ENCODE measurements at places on chromosomes 11 and 22. TPM values are rescaled to one million over a fixed set of nuclear protein-coding genes. Genes with fewer than 3 reads are reported as not detected.

The MICAL2 gene
- total RNA-seq: 393 TPM

DNA sequence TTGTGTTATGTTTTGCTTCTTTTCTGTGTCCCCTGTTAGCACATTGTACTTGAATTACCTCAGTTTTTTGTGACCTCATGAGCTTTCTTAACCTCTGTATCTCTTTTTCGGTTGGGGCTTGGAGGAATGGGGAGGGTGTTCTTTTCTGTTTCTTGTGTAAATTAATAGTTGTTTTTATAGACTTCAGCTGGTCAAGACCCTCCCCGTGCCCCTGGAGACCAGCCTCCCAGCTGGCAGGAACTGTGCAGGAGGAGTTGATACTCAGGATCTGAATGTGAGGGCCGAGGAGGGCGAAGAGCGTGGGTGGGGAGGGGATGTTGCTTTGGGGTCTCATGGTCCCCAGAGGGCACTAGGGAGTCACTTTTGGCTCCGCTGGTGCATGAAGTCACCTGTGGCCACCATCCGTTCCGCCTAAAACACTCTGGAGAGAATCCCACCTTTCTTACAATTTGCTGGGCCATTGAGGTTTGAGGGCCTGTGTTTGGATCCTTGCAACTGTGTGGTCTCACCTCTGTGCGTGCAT, 44.3 kb upstream of the NNMT start:
- H3K36me3 ChIP-seq: peaks cover 33% of the 10 kb centered on the region
- DNase-seq: no peak
- no peak overlapping the region for H3K27ac ChIP-seq
- peaks cover 4% of the 10 kb centered on the region for H3K27me3 ChIP-seq

- H3K4me3 ChIP-seq: no peak overlapping the region
- H3K27ac ChIP-seq: no peak overlapping the region
- H3K4me1 ChIP-seq: peaks cover 33% of the 10 kb centered on the region
- H3K36me3 ChIP-seq: peaks cover 5% of the 10 kb centered on the region
- no peaks in the 10 kb centered on the region for H3K27me3 ChIP-seq
These were observed 7.3 kb downstream of the RSF1 start for GRCh38 chr11:77813256-77813655.

DNA sequence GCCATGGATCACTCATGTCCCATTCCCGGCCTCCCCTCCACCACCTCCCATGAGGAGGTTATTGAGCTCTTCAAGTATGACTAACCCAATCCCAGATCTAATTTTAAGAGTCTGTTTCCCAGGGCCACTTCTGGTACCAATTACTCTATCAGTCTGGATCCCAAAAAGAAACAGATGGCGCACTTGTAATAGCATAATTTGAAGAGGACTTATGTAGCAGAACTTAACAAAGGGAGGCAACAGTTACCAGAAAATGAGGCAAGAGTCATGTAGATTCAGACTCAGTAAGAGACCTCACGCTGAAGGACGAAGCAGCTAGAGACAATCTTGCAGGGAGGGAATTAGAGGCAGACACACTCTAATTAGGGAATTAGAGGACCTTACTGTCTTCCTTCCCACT, 46.9 kb downstream of the DDX6 start:
- no peak for DNase-seq
- H3K4me1 ChIP-seq: no peaks in the 10 kb centered on the region
- peaks cover 2% of the 10 kb centered on the region for H3K36me3 ChIP-seq
- H3K4me3 ChIP-seq: no peak overlapping the region

The MMP12 gene
- 0.17 TPM for total RNA-seq

The PTGDR2 gene
- total RNA-seq: not detected

The SMIM35 gene
- not detected for total RNA-seq

The CD6 gene
- not detected for total RNA-seq

DNA sequence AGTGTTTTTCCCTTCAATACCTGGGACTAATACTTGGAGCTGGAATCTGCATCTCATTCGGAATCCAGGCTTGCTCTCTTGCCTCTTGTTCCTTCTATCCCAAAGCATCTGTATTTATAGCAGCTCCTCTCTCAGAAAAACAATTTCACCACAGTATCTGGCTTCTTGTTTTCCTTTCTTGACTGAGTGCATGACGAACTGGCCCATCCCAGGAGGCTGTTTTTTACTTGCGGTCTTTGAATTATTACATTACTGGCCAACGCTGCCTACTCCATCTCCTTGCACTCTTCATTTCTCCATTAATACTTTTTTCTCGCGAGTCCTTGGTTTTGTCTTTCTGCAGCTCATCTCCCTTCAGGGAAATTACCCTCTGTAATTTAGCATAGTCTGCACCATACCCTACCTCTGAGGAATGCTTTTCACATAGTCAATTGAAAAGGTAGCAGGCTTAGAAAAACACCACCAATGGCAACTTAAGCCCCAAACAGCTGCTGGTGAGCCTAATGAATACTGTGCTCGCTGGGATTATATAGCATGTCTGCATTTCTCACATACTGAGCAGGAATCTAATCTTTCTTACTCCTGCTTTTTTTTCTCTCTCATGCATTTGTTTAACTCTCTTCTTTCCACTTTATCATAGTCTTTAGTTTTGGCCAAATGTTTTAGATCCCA, 277.4 kb upstream of the SESN3 start:
- peak overlapping the region; percentile 43 for H3K27ac ChIP-seq
- H3K4me1 ChIP-seq: peaks cover 39% of the 10 kb centered on the region
- no peak for DNase-seq

DNA sequence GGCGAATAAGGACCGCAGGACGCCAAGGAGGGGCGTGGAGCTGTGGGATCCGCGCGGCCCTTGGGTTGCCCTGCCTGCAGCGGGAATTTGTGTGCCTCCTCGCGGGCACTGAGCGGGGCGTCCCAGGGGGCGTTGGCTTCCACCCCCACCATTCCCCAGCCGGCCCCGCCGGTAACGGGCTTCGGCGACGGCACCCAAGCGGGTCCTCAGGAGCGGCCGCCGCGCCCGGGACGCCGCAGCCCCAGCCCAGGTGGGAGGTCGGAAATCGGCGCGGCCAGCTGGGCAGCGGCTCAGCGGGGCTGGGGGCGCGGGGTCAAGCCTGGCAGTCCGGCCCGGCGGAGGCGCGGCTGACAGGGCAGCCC, 320 bp downstream of the CLTCL1 start:
- H3K4me3 ChIP-seq: peak overlapping the region; percentile 88
- peak overlapping the region; percentile 98 for H3K27ac ChIP-seq
- H3K27me3 ChIP-seq: no peaks in the 10 kb centered on the region
- DNase-seq: peak; percentile 89
- no peaks in the 10 kb centered on the region for H3K36me3 ChIP-seq

DNA sequence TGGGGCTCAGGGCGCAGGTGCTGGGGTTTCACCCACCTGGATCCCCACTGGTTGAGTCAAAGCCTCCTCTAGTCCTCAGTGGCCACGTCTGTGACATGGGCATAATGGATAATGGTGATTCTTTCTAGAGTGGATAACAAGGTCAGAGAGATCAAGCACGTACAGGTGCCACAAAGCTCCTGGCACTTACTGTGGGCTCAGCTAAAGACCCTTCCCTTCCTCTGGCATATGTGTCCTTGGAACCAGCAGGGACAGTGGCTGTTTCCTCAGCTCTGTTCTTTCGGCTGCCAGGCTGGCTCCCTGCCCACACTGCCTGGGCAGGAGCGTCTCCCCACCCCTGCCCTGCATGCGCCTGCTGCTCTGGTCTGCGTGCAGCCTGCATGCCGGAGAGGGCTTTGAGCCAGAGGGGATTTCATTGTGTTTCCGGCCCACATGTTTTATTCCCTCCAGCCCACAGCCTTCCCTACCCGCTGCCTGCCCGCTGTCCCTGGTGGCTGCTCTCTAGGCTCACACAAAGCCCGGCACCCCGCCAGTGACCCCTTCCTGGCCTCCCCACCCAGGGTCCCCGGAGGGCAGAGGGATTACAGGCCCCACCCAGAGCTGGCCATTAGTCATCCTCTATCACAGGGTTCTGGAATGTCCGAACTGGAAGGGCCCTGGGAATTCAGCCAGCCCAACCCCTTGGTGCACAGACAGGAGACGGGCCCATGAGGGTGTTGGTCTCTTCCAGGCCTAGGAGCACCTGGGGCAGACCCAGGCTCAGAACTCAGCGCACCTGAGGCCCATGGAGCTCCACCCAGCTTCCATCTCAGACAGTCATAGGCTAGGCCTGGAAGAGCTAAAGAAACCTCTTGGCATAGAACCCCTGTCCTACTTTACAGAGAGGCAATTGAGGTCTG, 55.3 kb upstream of the GCAT start:
- no peak overlapping the region for H3K4me3 ChIP-seq

Measured in chondrocyte (in vitro differentiated cells).